ENCODE measurements at places on chromosomes 12 and 14.

DNA sequence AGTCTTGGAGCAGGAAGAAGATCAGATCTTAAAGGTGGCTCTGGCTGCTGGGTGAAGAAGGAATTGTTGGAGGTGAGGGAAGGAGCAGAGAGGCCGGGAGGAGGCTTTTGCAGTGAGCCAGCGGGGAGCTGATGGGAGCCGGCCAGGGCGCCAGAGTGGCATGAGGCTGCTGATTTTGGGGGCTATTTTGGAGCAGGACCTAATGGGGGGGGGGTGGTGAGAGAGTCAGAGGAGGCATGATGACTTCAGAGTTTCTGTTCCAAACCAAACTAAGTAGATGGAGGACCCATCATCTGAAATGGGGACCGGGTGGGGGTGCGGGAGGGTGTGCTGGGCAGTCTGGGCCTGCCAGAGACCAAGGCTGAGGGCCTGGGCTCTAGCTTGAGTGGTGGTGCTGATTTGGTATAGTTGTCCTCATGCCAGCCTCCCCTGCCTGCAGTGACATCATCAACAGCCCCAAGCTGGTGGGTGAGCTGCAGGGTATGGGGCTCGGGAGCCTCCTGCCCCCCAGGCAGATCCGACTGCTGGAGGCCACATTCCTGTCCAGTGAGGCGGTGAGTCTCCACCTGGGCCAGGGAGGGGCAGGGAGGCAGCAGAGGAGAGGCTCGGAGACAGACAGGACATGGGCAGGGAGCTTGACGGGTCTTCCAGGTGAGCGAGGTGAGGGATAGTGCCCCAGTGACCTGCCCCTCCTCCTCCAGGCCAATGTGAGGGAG, 6.2 kb downstream of the TNFAIP2 start:
- DNase-seq: no peak

GRCh38 chr12:38159591-38160317, 156.8 kb upstream of the ALG10B start:
- DNase-seq: no peak

- DNase-seq: no peak
These were observed 34.7 kb downstream of the KICS2 start for GRCh38 chr12:64187370-64187769.

- DNase-seq: no peak
These were observed 21.7 kb downstream of the ERH start for GRCh38 chr14:69376439-69376838.

- DNase-seq: no peak
These were observed 13.2 kb upstream of the MAP4K5 start for GRCh38 chr14:50545618-50546017.

DNA sequence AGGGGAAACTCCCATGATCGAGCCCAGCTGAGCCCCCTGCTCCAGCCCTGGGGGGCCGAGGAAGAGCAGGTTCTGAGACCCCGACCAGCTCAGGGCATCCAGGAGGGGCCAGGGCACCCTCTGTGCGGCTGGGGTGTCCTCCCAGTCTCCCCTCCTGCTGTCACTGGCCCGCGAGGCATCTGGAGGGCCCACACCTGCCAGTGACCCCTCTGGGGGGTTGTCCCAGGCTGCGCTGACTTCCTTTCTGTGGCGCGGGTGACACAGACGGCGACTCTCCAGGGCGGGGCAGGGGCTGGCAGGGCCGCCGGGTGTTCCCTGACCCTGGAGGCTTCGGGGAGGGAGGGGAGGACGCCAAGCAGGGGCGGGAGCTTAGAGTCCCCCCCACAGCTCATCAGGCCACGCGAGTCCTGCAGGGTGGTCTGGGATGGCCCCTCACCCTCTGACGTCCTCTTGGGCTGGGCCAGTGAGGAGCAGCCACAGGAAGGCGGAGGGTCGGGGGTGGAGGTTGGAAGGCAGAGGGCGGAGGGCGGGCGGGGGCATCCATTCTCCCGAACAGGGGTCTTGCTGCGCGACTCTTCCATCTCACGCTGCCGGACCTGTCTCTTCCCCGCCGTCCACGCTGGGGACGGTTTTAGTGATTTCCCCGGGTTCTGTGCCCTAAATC, 38.6 kb upstream of the FBRSL1 start:
- DNase-seq: peak; percentile 75

- DNase-seq: no peak
These were observed 186.6 kb upstream of the OR4E1 start for GRCh38 chr14:21860172-21860571.

- no peak for DNase-seq
These were observed 193.7 kb downstream of the KIF26A start for GRCh38 chr14:104331871-104332605.

Data from GM12892 (cell line).